ENCODE measurements at places on chromosomes 3 and 15.

DNA sequence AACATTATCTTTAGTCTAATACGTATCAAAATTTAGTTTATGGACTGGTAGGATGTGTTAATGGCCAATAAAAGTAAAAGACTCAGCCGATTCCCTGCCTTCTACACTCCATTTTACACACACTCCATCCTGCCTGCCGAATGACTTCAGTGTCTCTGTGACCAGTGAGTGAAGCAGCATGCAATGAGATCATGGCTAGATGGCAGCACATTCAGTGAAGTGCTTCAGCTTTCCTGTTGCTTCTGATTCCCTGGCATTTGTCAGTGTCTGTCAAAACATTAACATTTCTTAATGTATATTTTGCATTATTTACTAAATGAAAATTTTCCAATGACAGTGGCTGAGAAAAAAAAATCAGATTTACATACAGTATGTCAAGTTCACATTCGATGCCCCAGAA lies 412.0 kb downstream of the FHIT start:
- no peak for DNase-seq

DNA sequence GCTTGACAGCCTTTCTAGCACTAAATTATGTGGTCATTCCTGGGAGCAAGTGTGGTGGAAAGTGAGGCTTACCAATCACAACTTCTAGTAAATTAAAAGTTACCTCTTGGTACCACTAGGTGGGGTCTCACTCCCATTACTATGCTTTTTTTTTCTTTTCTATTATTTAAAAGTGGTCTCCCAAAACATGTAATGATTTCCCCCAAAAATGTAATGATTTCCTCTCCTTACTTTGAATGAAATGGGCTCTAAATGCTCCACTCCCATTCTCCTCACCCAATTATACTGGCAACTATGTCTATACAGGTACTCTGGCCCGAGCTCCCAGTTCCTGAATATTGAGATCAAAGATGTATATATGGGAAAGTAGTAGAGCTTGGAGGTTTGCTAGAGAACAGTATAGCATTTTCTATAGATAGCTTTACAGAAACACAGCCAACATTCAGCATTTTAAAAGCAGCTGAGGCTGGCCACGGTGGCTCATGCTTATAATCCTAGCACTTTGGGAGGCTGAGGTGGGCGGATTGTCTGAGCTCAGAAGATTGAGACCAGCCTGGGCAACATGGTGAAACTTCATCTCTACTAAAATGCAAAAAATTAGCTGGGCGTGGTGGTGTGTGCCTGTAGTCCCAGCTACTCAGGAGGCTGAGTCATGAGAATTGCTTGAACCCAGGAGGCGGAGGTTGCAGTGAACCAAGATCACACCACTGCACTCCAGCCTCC lies 70.9 kb downstream of the DCUN1D1 start:
- peak; percentile 66 for DNase-seq

DNA sequence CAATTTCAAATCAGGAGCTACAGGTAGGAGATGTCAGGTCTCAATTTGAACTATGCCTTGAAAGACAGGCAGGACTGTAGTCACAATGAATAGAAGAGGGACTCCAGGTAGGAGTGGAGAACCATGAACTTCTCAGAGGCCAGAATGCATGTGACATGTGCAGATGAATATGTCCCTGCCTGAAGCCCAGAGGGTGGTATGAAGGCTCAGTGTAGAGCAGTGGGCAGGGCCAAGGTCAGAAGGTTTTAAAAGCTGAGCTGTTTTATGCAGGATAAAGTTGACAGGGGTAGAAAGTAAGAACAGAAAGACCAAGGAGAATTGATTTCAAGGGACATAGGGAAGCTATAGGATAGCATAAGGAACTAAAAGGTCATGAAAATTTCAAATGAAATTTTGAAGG lies 30.8 kb downstream of the CLK3 start:
- no peak for DNase-seq

DNA sequence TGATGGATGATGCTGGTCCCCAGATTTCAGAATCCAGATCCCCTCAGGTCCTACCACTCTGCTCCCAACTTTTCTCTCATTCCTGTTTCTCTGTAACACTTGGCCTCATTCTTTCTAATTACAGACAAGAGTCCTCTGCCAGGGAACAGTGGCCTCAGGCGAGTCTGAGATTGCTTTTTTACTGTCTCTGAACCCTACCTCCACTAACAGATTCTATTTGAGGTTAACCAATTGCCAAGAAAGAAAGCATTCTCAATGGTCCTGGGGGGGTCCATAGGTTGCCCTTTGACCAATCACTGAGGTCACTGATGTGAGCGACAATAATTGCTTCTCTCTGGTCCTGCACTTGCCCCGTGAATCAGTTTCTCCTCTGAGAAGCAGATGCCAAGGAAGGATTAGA lies 145.2 kb upstream of the TMEM108 start:
- no peak for DNase-seq

- DNase-seq: no peak
Observed at GRCh38 chr15:66777596-66778313, 75.7 kb downstream of the SMAD6 start.

- DNase-seq: no peak
Observed at GRCh38 chr3:183822631-183823030, 2.7 kb downstream of the MAP6D1 start.

DNA sequence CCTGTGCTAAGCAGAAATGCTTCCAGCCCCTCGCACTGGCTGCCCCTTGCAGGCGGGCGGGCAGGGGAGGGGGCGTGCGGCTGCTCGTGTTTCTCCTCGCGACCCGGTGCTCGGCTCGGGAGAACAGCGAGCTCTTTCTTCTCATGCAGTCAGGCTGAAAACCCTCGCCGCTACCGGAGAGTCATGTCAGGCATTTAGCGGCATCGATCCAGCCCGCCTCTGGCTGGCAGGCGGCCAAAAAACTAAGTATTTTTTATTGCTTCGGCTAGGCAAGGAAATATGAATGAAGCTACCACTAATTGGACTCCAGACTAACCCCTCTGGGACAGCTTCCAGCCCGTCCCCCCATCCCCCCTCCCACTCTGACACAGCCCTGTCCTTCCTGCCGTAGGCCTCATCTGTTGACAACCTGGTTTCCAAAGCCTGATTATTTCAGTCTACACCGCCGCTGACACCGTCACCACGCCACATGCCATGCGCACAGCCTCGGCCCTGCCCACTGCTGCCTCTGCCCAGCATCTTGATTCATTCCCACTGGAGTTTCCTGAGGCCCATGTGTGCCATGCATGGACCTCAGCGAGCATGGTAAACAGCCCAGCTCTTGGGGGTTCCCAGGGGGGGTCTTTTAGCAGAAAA lies 35.3 kb downstream of the TLE3 start:
- no peak for DNase-seq

DNA sequence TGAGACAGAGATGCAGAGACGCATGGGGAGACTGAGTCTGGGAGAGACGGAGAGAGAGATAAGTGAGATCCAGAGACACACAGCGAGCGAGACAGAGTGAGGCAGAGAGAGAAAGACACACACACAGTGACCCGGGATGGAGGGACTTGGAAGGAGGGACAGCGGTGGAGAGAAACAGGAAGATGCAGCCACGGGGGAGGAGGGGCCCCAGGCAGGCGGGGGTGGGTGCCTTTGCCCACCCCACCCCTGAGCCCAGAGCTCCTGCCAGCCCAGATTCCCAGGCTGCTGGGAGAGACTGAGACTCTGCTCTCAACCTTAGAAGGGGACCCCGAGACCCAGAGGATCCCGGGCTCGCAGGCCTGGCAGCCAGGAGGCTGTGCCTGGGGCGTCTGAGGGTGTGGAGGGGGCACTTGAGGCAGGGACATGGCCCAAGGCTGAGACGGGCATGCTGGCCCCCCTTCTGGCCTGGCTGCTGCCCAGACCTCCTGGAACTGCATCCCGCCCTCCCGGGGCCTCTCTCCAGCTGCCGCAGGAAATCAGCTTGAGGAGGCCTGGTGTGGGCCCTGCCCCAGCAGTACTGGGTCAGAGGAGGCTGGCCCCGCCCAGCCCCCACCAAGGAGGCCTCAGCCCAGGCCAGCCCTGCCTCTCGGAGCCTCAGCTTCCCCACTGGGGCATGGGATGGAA lies 18.1 kb downstream of the H1-8 start:
- DNase-seq: no peak

DNA sequence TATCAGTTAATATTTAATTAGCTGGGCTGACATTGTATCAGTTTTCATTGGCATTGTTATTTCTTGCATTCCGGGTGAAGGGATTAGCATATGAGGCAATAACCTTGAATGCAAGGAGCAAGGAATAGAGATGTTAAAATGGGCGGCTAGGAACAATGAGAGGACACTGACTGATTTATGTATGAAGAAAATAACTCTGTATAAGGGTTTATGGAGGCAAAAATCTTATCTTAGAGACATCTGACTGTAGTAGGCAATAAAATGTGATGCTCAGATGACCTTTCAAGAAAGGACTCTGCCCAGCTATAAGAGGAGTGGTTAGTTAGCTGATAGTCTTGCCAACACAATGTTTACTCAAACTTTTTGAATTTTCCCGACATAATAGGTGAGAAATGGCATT lies 158.3 kb downstream of the EFHB start:
- no peak for DNase-seq

GRCh38 chr3:50237133-50237651 lies 1.2 kb downstream of the GNAI2 start:
- DNase-seq: peak; percentile 40

DNA sequence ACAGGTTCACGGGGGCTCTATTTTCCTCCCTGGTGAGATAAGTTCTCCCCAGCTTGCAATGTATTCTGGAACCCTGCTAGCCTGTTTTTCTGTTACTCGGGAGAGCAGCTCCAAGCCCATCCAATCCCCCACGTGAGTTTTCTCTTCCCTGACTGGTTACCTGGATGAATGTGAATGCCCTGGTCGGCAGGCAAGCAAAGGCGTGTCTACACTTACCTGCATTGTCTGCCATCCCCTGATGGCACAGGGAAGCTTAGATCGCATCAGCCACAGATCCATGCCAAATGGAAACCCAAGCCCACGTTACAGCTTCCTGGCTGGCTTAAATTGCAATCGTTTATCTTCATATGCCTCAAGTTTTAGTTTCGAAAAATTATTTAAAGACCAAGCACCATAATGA lies 149.9 kb downstream of the FOXP1 start:
- DNase-seq: no peak

DNA sequence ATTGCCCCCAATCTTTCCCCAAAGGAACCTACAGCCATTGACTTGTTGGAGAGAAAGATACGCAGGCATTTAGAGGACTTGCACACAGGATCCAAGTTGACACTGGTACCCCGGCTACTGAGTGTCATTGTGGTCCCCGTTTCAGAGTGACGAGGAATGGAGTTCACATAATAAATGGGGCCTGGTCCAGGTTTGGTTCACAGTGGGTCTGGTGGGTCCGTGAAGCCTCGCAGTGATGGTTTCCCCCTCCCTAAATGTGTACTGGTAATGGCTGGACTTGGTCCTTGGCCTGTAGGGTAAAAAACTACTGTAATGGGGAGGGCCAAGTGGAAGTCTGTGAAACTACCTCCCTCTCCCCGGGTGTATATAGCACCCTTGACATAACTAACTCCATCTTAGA lies 232.1 kb upstream of the LYSMD4 start:
- DNase-seq: no peak

GRCh38 chr15:100430411-100430810 lies 88.6 kb upstream of the ADAMTS17 start:
- DNase-seq: no peak
